ENCODE measurements at places on chromosomes 3 and 15. TPM values are rescaled to one million over a fixed set of nuclear protein-coding genes. Genes with fewer than 3 reads are reported as not detected.

Gene IL17RB
- 23.2 TPM for total RNA-seq

DNA sequence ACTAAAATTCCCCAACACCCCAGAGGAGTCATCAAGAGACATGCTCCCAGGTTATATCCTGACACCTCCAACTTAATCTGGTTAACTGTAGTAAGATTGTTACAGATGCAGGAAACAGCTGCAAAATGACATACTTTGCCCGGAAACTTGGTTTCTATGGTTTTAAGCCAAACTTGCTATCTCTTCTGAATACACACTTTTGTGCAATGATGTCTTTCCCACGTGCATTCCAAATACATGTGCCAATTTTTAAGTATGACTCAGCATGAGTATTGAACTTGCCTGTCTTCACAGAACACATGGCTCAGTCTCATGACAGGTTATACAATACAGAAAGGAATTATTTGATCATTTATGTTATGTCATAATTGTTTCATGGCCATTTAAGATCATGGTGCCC lies 207.0 kb upstream of the DCBLD2 start:
- no peak for DNase-seq

- peak; percentile 51 for DNase-seq
These were observed 1458.4 kb upstream of the CADM2 start for GRCh38 chr3:83500422-83500821.

- no peak for DNase-seq
These were observed 113.7 kb upstream of the GOLGA8J start for GRCh38 chr15:29968895-29969561.

Gene COLQ
- total RNA-seq: 1.3 TPM

Data from left lobe of liver (tissue), 2 donors.